ENCODE measurements at places on chromosomes 7 and 10. TPM values are rescaled to one million over a fixed set of nuclear protein-coding genes. Genes with fewer than 3 reads are reported as not detected.

DNA sequence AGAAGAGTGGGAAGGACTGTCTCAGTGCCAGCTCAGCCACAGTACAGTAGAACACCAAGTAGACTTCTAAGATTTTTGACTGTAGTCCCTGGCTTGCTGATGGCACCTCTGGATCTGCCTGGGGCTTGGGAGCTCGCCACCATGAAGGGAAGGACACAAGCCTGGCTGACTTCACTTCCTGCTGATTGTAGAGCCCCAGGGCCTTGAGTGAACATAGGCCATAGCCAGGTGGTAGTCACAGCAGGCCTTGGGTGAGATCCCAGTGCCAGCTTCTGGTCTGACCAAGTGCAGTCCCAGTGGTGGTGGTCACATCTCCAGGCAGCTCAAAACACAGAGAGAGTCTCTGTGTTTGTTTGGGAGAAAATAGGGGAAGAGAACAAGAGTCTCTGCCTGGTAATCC is 57.6 kb upstream of the HBP1 start:
- DNase-seq, result no peak

DNA sequence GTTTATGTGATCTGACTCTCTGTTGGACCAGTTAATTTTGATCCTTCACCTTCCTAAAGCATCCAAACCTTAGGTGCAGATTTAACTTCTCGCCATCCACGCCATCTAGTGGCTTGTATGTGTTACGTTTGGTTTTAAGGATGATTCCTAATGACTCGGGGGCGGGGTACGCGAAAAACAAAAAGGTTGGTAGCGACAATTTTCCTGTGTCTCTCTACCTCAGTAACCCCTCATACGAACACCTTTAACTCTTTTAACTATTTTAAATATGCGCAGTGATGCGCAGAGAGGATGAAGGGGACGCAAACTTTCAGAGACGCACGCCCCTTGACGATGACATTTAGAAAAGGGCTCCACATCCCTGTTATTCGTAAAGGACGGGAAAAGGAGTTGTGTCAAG is 714 bp upstream of the KCND2 start:
- DNase-seq, result no peak

- DNase-seq, result no peak
Observed at GRCh38 chr7:194252-195009, 2.1 kb downstream of the FAM20C start.

DNA sequence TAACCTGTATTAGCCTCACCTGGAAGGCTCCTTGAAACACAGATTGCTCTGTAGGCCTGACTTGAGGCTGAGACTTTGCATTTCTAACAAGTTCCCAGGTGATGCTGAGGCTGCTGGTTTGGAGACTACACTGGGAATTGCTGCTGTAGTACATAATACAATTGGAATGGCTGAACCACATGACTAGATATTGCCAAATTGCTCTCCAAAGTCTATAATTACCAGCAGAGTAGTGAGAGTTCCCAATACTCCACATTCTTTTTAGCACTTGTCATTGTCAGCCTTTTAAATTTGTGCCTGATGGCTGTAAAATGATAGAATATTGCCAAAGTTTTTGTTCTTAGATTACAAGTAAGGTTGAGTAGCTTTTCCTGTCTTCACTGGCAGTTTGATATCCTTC is 39.9 kb downstream of the PLEKHA8 start:
- no peak for DNase-seq

DNA sequence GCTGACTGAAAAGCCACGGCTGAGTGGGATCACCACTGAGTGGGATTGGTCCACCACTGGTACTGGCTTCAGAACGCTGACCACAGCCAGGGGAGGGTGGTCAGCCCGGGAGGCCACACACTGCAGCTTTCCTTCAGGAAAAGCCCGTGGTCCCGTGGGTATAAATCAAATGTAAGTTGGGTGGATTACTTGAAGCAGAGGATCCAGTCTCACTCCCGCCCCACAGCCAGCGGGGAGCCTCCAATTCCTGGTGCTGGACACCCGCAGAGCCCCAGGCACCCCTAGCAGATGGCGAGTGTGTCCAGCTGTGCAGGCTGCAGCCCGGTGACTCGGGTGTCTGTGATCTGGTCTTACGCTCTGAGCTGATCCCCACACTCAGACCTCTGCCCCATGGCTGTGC is 231.1 kb upstream of the ZNF32 start:
- DNase-seq, result no peak

ZNF32 gene
- 52.8 TPM for total RNA-seq

MLXIPL gene
- 0.05 TPM for total RNA-seq

- no peak for DNase-seq
Observed at GRCh38 chr10:3949711-3950110, 164.7 kb upstream of the KLF6 start.

GRCh38 chr10:126186766-126187165 is 201.5 kb downstream of the ADAM12 start:
- no peak for DNase-seq

DNA sequence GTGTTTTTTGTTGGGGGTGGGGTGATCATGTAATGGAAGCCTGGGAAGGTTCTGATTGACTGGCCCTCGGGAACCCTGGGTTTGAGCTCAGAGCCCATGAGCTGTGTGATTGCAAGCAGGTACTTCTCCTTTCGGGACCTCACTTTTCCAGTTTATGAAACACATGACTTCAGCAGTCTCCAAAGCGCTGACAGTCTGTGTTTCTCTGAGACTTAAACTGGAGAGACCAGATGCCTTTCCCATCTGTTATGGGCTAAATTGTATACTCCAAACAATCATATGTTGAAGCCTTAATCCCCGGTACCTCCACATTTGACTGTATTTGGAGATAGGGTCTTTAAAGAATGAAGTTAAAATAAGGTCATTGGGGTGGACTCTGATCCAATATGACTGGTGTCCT is 493.6 kb downstream of the GALNT17 start:
- no peak for DNase-seq

- DNase-seq, result no peak
Observed at GRCh38 chr7:115116773-115117715, 195.2 kb downstream of the MDFIC start.

DNA sequence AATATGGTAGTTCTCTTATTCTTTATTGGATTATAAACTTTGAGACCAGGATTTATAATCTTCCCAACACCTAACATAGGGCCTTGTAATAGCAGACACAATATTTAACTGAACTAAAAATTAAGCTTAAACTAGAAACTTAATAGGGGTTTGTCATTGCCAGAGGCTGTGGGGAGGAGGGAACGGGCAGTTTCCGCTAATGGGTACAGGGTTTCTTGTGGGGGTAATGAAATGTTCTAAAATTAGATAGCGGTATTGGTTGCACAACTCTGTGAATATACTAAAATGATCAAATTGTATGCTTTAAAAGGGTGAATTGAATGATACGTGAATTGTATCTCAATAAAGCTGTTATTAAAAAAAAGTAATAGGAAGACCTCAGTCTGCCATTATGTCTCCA is 45.4 kb downstream of the NT5C2 start:
- DNase-seq, result no peak

STK31 gene
- 0.42 TPM for total RNA-seq

DNA sequence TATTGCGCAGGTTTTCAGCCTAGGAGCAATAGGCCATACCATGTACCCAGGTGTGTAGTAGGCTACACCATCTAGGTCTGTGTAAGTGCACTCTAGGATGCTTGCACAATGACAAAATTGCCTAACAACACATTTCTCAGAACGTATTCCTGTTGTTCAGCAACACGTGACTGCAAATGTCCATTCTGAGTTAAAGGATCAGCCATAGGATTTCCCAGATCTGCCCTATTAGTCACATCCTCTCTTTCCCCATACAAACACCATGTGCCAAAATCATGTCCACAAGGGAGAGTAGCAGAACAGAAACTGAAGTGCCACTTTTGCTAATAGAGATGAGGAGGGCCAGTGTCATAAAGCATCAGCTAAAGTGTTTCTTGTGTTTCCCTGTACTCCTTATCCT is 42.6 kb upstream of the AMPH start:
- no peak for DNase-seq

- DNase-seq, result no peak
Observed at GRCh38 chr10:67609996-67610793, 85.8 kb downstream of the CTNNA3 start.

DNA sequence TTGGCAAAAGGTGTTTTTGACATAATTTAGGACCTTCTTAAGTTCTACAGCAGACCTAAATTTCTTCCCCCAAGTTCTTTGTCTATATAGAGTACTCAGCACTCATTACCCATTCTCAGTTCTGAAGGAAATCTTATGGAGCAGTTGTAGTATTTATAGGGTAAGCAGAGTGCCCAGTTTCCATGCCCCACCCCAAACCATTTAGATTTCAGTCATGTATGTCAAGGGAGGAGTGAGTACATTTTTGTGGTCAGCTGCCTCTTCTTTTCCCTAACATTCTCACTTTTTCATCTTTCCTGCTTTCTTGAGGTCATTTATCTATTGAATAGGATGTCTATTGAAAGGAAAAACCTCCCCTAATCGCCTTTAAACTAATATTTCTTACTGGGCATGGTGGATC is 83.3 kb downstream of the KAT6B start:
- no peak for DNase-seq

DNA sequence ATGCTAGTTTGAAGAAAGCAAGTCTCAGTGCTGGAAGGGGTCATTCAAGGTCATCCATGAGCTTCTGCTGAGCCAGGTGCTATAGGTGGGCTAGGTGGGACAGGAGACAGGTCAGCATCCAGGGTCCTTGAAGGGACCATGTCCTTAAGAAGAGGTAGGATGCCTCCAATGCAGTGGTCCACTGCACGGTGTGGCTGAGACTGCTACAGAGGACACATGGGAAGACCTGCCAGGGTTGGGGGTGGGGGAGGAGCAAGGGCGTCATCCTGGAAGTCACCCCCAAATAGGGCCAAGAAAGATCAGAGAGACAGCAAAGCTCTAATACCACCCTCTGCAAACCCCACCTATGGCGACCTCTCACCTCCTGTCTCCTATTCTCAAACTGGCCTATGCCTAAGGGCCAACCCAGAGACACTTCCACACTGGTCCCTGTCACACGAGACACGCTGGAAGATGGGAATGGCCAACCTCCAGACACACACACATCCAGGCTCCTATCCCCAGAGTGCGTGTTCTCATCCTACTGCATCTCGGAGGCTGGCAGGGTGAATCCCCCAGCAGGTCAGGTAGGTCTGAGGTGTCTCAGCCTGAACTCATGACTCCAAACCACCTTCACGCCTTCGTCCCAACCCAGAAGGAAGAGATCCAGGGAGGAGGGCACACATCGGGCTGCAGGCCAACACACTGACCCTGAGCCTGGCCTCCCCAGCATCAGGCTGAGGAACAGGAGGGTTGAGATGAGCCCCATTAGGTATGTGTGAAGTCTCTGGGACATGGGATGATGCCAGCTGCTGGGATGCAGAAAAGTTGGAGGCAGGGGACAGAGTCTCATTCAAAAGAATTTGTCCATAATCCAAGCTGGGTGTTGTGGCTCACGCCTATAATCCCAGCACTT is 5.6 kb upstream of the PPP1R35 start:
- no peak for DNase-seq

LIPN gene
- 0.09 TPM for total RNA-seq

Data from thymus (tissue), 14 donors.